T-helper 1 cell (primary cell): ENCODE measurements at places on chromosomes 16 and 17.

DNA sequence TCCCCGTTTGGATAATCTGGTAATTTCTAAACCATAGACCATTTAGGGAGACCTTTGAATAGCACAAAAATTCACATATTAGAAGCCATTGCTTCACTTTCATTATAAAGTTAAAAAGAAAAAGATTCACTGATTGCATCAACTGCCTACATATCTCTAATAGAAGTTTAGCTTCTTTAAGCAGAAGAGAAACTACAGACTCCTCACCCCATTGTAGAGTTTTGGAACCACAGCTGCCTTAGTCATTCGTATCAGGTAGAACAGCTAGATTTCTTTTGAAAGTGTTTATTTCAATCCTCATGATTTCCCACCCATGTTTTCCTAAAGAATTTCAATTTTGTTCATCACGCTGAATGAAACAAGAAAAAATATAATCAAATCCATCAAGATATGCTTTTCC lies 144.8 kb downstream of the CDH8 start:
- DNase-seq, result no peak

DNA sequence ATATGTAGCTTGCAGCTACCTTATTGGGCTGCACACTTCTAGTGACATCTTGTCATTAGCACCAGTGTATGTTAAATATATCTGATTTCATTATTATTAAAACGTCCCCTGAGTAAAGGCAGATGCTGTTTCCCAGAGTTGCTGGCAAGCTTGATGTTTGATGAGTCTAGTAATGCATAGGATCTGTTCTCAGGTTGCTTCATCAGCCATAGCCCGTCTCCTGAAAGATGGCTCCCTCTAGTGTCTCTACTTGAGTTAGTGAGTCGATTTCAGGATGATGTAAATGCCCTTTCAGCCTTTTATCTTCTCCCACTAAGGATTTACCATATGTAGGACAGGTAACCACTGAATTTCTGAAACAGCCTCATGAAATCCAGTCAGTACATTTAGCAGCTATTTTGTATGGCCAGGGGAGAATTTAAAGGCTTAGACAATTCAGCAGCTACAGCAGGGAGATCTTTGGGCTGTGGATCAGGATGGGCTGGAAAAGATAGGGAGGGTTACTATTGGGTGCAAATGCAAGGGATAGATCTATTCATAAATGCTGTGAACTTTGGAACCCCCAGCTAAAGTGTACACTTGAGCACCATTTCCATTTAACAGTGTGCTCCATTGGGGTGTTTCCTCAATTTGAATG lies 376.3 kb downstream of the CNTNAP4 start:
- DNase-seq, result no peak

GRCh38 chr16:53103811-53104210 lies 49.0 kb downstream of the CHD9 start:
- DNase-seq, result no peak

DNA sequence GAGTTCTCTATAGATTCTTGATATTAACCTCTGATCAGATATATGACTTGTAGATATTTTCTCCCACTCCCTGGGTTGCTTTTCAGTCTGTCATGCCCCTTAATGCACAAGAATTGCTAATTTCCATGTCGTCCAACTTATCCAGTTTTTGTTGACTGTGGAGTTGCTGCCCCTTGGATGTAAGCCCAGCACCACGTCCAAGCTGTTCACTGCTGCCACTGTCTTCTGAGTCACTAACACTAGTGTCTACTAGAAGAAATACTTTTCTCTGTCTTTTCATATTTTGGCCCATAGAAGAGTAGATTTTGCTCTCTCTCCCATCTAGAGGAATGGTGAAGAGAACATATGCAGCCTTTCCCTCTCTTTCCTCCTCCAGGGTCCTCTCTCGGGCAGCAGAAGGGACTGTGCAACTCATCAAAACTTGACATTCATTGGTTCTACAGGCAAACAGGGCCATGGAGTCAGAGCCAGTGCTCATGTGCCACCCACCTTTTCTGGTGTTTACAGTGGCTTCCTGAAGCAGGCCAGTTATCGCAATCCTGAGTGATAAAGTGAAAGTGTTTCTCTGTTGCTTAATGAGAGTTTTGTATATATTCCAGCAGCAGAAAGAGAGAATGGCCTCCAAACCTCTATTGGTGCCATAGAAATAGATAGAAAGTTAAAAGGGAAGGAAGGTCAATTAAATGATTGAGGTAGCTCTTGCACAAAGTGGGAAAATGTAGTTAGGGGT lies 22.6 kb upstream of the PMP22 start:
- no peak for DNase-seq

DNA sequence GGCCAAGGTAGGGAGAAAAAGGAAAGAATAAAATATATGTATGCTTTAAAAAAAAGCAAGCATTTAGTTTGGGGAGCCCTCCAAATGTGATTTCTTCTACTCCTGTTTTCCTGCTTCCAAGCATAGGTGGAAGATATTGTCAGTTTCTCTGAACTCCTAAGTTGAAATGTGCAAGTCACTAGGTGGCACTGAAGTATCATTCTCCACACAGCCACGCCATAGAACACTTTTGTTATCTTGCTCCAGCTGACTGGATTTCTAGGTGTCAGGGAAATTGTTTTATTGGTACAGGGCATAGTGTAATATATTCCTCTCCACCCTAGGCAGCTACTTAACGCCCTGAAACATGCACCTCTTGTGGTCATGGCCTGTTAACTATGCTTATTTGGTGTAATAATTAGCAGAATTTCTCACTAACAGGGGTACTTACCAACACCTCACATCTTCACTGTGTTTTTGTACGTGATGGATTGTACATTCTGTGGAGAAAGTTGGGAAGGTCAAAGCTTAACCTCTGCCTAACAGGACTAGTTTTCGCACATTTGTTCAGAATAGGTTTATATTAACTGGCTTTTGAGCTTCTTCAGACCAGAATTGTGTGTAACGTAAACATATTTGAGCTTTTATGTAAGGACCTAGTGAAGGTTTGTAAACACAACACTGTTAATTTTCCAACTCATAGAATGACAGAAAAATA lies 69.3 kb downstream of the FTO start:
- DNase-seq, result no peak

- no peak for DNase-seq
These were observed 18.5 kb upstream of the IRX3 start for GRCh38 chr16:54305080-54305479.

DNA sequence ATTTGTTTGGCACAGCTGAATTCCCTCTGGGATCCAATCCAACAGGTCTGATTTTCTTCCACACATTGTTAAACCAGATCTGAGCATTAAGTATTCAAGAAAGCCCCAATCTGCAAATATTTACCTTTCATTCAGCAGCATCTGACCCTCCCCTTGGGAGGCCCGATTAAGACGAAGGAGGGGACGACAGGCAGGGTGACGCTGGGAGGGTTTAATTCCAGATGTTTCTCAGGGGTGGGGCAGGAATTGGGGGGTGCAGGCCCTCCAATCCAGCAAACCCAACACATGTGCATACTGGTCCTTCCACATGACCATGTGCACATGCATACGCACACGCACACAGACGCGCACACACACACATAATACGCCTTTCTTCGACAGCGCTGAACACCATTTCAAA lies 240.5 kb downstream of the GSG1L start:
- no peak for DNase-seq

GRCh38 chr16:82070656-82071369 lies 35.8 kb downstream of the HSD17B2 start:
- DNase-seq, result no peak

- DNase-seq, result no peak
These were observed 61.8 kb downstream of the DNAH3 start for GRCh38 chr16:21088646-21089538.

- DNase-seq, result no peak
These were observed 60.5 kb downstream of the CREBBP start for GRCh38 chr16:3819746-3820724.

DNA sequence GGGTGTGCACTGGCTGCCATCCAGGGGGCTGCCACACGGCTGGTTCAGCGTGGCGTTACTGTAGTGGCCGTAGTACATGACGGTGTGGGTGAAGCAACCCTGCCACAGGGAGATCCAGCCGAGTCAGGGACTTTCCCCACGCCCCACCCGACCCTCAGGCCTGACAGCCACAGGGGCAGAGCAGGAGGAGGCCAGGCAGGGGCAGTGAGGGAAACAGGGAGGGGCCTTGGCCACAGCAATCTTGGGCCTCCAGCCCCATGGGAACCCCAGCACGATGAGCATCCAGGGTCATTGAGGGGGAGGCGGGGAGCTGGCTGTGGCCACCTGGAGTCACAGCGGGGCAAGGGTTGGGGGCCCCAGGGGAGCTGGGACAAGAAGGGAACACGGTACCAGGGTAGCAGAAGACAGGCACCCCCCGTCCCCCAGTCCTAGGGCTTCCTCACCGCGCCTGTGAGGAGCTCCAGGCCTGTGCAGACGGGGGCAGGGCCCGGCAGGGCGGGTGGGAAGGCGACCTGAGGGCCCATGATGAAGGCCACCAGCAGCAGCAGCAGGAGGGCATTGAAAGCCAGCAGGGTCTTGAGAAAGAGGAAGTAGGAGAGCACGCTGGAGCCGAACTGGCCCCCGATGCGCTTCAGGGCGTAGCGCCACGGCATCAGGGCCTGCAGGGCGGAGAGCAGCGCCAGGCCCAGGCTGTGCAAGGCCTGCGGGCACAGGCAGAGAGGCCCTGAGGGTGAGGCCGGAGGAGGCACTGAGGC lies 4.3 kb downstream of the TMC6 start:
- no peak for DNase-seq

GRCh38 chr17:74457146-74457819 lies 9.2 kb upstream of the CD300A start:
- peak; percentile 60 for DNase-seq

- no peak for DNase-seq
These were observed 127.8 kb downstream of the HS3ST3B1 start for GRCh38 chr17:14428648-14429029.

DNA sequence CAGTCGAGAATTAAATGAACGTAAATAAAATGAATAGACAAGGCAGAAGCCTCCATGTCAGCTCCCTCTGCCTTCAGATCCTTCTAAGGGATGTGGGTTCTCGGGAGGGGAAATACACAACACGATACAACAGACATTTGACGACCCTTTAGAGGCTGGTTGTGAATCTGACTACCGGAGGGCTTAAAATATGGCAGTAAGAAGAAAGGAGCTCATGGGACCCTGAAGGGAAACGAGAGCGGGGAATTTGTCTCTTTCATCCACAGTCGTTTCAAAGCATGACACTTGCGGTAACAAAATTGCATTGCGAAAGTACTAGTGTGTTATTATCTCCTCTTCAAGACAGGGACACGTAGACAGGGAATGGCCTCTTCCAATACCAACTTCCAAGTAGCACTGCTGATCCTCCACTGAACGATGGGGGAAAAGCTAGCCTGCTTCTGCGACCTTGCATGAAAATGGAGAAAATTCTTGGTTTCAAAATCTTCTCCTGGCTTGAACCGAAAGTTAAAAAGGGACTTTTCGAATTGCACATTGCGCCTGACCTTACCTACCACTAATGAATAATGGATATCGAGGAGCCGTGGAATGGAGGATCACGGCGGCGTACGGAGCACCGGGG lies 1.2 kb upstream of the TNRC6C start:
- DNase-seq, result no peak

DNA sequence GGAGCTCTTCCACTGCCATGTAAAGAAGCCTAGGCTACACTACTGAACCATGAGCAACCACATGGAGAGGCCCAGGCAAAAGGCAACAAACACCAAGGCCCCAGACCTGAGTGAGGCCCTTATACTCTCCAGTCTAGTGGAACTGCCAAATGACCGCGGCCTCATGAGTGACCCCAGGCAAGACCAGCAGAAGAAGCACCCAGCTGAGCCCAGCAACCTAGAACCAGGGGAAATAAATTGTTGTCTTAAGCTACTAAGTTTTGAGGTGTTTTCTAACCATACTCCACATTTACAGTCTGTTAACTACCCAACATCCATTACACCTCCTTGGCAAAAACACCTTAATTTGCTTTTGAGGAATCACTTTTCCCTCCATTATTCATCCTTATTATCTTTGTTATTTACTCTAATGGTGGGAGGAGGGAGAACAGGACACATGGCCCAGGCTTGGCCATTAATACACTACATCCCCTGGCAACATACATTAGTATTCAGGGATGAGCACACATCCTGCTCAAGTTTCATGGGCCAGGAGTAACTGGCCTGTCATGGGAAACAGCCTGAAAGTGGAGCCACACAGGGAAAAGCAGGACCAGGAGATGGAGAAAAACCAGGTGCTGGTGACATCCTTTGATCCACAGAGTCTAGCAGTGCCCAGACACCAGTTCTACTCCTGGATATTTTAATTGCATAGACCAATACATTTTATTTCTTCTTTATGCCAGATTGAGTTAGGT lies 26.2 kb downstream of the SLC39A11 start:
- DNase-seq, result no peak

DNA sequence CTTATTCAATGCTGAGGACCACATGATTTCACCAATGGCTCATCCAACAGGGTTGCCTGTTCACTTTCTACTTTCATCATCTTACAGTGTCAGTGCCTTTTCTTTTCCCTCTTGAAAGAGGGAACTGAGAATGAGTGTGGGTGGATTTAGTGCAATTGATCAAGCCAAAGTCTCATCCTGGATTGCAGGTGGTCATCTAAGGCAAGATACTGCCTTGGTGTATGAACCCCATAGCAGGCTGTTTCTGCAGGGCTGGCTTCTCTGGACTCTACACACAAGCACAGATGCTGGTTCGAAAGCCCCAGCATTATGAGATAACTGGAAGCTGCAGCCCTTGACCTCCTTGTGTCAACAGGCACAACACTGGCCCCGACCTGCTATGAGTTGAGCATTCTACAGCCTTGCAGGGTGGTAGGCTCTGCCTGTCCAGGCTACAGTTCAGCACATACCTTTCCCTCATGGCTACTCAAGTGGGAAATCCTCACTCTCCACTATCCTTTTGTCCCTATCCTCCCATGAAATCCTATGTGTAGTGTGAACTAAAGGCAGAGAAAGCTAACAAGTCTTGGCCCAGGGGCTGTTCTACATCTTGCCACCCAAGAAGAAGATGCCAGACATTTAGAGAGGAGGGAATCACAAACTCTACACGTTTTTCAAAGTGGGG lies 358.7 kb downstream of the SLC39A11 start:
- no peak for DNase-seq

GRCh38 chr16:60279061-60279665 lies 1545.0 kb upstream of the GOT2 start:
- DNase-seq, result no peak

DNA sequence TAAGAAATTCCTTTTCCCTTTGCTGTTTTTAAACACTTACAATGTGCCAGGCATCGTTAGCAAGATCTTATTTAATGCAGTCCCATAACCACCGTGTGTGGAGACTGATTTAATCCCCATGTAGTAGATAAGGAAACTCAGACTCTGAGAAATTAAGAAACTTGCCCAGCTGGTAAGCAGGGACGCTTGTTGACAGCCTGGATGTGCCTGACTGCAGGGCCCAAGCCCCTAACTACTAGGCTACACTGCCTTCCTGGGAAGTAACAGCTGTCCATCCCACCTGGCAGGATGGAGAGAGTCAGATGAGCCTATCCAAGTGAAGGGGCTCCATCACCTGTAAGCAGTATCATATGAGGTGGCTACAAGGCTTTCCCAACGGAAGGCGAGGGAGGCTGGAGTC lies 23.1 kb downstream of the CDK5RAP3 start:
- DNase-seq, result no peak
